ENCODE measurements at places on chromosomes 12 and 14. TPM values are rescaled to one million over a fixed set of nuclear protein-coding genes. Genes with fewer than 3 reads are reported as not detected.

The SERPINA9 gene
- 0.07 TPM for polyA plus RNA-seq

DNA sequence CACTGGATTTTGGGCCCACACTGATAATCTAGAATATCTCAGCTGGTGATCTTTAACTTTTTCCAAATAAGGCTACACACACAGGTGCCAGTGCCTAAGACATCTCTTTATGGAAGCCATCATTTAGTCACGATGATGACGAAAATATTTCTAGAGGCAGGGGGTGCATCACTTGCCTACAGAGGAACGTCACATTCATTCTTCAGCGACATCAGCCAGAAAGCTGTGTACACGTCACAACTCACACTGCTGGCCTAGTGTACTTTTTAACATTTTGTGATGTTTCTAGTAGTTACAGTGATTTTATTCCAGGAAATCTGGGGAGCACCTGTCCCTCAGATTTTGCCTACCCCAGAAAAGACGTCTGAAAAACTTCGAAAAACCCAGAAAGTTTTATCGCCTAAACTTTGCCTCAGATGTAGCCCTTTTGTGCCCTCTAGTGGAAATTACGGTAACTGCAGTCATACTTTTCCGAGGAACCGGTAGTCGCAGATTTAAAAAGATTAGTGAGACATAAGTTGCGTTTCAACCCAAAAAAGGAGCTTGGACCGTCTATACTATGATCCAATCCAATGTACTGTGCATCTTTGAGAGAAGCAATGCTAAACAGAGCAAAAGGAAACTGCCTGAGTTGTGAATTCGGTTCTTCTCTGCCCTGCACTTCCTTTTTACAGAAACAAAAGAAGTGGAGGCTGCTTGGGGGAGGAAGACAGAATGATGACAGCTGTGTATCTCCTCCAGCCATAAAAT is 64.3 kb upstream of the STON2 start:
- peak; percentile 30 for DNase-seq

The GAS2L3 gene
- 5.6 TPM for polyA plus RNA-seq

GRCh38 chr14:92525322-92526095 is 11.9 kb downstream of the RIN3 start:
- DNase-seq, result no peak

The MAP3K12 gene
- 46.1 TPM for polyA plus RNA-seq

- no peak for DNase-seq
Measured at GRCh38 chr14:30573966-30574365, 15.0 kb downstream of the G2E3 start.

- no peak for DNase-seq
Measured at GRCh38 chr12:108561852-108562347, 496 bp upstream of the ISCU start.

DNA sequence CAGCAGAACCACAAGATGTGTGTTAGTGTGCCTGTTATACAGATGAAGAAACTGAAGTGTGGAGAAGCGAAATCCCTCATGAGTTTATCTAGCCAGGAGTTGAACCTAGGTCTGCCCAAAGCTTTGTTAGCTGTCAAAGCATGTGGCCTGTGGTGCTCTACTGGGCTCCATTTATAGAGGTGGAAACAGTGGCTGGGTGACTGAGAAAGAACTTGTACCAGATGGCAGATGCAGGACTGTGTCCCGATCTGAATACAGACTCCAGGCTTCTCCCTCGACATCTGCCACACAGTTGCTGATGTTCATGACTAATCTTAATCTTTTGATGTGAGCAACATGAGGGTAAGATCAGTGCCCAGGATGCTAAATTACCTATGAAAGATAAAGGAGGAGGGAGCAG is 89.1 kb downstream of the C12orf75 start:
- no peak for DNase-seq

DNA sequence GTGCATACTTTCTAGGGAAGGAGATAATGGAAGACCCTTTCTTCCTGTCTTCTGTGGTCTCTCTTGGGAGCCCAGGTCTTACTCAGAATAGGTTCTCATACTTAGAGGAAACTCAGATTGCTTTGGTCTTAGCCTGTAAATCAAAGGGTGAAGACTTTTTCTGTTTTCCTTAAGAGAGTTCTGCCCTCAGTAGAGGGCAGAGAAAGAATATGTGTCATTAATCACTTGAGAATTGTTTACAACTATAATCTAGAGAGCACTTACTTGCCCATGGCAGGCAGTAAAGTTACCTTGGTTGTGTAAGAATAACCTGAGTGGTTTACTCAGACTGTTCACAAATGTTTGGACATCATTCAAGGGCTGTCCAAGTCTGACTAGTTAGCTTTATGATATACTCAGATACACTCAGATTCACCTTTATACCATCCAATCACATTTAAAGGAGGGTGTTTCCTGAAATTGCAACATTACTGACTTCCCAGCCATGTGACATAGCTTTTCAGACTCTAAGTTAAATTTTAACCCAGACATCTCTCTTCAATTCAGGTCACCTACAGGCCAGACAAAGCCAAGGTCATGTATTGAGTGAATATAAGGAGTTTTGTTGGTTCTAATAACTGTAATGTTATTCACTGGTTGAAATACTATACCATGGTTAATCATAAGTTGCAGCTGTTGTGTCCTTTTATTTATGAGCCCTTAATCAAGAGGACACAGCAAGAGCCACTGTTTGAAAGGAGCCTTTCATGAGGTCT is 372.2 kb downstream of the RAD51B start:
- no peak for DNase-seq

The RGS6 gene
- not detected for polyA plus RNA-seq

The FSCB gene
- not detected for polyA plus RNA-seq

DNA sequence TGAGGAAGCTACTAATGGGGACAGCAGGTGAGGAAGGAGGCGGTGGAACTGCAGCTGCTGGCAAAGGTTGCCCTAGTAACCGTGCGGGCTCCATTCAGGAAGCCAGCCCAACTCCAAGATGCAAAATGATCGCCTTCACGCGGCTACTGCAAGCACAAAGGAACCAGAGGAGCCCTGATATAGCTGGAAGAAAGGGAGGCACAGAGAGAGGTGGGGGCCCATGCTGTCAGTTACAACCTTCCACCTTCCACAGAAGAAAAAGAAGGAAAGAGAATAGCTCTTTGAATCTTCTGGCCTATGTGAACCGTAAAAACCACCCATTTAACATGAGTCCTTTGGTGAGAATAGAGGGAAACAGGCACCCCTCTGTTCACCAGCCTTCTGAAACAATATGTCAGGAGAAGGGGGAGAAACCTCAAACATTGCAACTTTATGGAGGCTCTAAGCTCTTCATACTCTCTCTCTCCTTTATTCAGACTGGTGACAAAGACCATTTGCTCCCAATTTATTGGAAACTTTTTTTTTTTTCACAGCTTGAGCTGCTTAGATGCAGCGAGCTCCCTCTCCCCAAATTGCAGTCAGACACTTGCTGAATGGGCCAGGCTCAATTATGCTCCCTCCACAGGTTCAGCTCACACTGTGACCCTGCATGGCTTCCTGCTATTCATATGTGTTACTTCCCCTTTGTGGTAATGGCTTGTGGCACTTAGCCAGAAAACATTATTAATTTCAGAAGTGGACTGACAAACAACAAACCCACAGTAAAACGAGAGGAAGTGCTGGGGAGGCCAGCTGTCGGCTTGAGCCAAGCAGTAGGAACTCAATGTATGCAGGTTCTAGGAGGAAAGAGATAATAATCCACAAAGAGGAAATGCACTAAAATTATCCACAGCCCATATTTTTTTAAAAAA is 6.2 kb downstream of the DUSP6 start:
- DNase-seq, result no peak

DNA sequence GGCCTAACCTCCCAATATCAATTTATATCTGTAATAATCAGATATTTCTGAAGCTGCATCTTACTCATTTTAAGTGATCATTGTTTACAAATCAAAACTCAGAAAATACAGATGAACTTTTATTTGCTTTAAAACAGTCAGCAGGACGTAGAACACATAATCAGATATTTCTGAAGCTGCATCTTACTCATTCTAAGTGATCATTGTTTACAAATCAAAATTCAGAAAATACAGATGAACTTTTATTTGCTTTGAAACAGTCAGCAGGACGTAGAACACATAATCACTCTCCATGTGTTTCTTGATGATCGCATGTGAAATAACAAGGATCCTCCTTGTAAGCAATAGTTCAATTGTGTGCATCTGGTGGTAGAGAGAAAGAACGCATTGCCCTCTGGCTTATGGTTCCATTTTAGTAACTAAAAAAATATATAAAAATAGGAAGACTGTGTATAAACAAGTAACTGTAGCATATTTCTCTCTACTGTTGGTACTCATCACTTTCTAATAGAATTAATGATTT is 15.0 kb upstream of the TMTC2 start:
- DNase-seq, result no peak

GRCh38 chr12:100168562-100168961 is 25.9 kb upstream of the BLTP3B start:
- no peak for DNase-seq

The PLA2G1B gene
- polyA plus RNA-seq, result 0.41 TPM

The MYH6 gene
- polyA plus RNA-seq, result not detected

- no peak for DNase-seq
Measured at GRCh38 chr14:74638966-74639365, 26.9 kb upstream of the LTBP2 start.

The TAS2R7 gene
- polyA plus RNA-seq, result not detected

GRCh38 chr12:34333337-34333736 is 311.0 kb downstream of the ALG10 start:
- no peak for DNase-seq

The AGAP2 gene
- 0.06 TPM for polyA plus RNA-seq

DNA sequence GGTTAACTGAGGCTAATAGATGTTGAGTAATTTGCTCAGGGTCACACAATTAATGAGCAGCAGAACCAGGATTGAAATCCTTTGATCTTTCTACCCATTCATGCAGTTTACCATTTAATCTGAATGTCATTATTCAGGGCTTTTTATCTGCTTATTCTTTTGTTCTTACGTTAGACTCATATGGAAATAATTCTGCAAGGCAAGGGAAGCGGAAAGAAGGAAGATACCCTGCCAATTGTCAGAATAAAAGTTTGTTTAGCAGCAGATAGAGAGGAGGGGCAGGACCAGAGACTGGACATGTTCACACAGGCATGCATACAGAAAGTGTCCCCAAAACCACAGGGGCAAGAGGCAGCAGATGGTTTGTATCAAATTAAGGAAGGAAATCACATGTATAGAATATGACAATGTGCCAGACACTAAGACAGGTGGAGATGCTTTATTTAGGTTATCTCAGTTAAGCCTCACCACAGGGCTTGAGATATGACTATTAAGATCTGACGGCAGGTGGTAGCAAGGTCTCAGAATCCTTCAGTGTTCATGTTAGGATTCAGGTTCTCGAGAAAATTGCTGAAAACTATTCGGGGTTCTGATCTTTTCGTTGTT is 29.8 kb downstream of the BRMS1L start:
- no peak for DNase-seq

The USP44 gene
- 53.9 TPM for polyA plus RNA-seq
